ENCODE measurements at places on chromosomes 12 and 14.
A peak's percentile ranks its signal among the peaks of the same experiment; 100 is the strongest.

DNA sequence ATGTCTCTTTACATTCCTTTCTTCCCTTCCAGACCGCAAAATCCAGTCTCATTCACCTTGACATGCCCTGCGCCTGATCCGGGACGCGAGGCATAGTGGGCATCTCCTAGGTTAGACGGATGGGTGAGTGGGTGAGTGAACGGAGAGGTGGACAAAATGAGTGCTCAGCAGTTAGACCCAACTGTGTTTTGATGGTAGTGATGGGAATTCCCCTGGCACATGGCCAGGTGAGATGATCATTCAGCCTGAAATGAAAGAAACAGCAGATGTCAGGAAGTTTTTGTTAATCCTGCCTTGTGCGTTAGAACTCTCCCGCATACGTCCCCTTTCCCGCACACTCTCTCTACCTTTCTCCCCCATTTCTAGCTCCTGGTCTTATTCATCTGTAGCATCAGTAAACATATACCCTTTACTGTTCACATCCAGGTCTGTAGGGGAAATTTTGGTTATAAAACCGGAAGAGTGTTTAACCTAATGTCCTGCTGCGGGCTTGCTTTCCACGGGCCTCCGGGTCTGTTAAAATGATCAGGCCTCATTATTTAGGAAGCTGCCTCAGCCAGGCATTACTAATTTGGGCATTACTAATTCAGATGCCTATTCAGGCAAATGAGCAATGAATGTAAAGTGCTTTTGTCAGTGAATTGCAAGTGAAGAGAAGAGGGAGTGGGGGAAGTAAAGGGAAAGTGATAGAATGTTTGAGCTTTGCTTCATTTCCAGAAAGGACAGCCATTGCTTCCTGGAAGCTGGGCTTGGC lies 172.8 kb downstream of the ETV6 start:
- DNase-seq = no peak

DNA sequence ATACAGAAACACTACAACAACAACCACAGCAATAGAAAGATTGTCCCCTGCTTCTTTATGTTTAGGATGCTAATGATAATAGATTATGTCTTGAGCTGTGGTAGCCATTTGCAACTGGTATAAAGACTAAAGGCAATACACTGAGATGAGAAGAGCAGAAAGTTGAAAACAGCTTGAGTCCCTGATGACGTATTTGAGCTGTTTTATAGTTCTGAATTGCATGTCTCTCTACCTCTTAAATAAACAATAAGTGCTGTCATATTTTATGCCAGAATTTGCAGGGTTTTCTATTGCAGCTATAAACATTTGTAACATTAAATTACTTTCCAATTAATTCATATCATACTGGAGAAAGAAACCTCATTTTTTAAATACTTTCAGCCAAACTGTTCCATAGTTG lies 1242.0 kb downstream of the LRFN5 start:
- DNase-seq = no peak

DNA sequence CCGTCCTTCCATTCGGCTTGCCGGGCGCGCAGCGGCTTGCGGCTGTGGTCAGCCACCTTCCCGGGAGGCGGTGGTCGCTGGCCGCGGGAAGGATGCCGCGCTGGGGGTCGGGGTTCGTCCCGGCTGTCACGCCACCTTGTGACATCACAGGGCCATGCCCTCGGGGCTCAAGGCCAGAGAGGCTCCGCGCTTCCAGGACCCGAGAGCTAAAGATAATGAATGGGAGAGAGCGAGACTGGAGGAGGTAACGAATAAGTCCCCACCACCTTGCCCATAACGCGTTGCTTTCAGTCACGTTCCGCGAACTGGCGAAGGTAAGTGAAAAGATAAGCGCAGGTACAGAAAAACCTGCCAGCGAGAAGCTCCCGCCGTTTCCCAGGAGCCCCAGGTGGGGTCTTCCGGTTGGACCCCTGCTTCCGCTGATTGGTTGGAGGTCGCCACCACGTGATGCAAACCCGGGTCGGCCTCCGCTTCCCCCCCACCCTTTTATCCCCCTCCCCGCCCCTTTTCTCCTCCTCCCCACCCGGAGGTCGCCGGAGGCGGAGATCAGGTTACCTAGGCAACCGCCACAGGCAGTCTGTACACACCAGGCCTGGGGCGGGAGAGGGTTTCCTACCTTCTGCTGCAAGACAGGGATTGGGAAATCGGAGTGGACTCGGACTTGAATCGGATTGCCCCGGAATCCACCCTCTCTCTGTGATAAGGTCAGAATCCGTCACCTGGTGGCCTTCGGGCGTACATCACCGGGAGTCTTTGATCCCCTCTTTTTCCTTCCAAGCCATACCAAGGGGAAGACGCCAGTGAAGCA lies at the start of gene LRRC9:
Gene LRRC9, plus strand, starts transcription at position 575 of the 808 bp plus-strand sequence.
- no peak for DNase-seq

GRCh38 chr12:612886-613285 lies 50.4 kb downstream of the NINJ2 start:
- no peak for DNase-seq

- DNase-seq = peak; percentile 96
These were observed 29.4 kb upstream of the BCL7A start for GRCh38 chr12:121992059-121992879.

DNA sequence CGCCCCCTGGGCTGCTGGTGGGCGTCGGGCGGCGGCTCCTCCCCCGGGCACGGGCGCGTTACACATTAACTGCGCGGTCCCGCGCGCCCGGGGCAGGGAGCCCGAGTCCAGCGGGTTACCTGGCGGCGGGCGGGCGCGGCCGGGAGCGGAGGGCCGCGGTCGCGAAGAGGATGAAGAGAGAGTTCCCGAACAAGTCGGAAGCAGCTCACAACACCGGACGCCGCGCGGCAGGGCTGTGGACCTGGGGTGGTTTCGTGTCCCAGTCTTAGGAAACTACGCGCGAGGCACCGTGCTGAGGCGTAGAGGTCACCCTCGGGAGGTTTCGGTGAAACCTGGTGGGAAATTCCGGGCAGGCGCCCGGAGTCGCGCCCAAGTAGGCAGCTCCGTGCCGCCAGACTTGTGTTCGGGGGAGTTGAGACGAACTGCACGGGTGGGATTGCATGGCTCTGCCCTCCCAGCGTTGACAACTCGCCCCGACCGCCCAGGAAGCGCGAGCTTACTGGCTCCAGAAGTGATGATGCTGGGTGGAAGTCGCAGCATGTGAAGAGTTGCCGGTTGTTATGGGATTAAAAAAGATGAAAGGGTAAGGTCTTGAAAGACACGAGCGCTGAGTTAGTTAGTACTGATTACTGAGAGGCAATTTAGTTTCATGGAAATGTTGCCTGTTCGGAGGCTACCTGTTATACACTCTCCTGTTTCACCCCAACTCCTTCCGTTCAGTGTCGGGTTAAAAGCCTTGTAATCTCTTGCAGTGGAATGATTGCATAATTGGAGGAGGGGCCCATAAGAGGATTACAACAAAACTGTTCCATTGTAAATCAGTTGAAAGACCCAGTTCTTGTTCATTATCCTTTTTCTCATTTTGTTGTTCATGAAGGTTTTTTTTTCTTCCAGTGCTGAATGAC lies 879 bp downstream of the RAB3IP start:
- DNase-seq = peak; percentile 2

DNA sequence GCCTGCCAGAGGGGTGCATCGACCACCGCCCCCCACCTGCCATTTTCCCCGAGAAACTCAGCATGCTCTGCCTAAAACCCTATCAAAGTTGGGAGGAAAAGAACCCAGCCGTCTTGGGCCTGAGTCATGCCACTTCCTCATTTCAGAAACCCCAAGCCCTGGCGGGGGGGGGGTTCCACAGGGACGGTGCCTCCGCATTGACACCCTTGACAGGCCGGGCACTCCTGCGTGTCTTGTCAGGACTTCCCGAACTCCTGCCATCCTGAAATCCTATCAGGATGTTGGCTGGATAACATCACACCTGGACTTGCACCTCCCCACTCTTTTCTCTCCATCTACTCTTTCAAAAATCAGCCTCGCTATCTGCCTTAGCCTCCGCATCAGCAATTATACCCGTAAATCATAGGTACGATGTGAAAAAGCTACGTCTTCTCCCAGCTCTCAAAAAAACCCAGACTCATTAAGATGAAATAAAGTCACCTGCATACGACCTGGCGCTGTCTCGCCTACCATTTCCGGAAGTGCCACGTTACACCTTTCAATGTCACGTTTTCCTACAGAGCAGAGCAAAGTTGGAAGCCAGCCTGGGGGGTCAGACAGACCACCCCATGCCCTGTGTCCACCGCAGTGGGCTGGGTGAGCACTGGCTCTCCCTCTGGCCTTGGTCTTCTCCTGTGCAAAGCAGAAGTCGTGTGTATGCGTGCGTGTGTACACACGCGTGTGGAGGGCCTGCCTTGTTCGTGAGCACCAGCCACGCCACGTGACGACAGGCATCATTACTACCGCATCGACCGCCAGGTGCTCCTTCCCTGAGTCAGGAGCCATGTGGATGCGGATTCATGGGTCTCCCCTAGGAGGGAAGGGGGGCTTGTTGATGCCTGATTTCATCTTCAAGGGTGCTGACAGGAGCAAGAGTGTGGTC lies 96.7 kb downstream of the RFLNA start:
- DNase-seq = no peak

DNA sequence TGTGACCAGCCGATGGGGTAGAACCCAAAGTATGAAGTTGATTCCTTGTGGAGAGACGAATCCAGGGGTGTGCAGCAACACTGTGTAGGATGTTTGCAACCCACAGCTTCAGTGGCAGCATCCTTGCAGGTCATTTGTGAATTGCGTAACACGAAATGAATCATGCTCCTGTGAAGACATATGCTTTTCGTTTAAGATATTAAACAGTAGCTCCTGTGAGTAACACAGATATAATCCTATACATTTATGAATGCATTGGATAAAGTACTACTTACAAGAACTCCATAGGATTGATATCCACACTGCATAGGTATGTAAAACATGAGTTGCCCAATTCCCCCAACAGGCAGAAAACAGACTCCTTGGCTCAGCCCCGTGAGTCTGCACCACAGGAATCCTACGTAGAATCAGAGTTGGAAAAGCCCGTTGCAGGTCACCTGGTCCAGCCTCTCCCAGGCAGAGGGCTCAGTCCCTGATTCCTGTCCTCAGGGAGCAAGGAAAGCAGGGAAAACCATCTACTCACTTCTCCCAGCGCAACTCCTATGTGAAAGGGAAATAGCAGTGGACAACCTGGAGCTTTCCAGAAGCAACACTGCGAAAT lies 75.8 kb downstream of the GPATCH2L start:
- peak; percentile 86 for DNase-seq

DNA sequence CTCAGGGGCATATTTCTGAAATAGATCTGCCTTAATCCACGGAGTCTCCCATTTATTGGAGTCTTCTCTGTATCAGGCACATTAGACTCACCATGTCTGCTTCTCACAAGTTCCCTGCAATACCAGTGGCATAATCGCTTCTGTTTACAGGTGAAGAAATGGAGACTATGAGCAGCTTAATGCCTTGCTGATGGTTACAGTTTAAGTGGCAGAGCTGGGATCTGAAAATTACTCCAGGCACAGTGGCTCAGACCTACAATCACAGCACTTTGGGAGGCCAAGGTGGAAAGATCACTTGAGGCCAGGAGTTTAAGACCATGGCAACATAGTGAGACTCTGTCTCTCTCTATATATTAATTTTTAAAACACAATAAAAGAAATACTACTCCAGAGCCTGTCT lies 7.3 kb upstream of the RIC8B start:
- DNase-seq = no peak
